ENCODE measurements at places on chromosomes 16 and 17. TPM values are rescaled to one million over a fixed set of nuclear protein-coding genes. Genes with fewer than 3 reads are reported as not detected.

GRCh38 chr16:86281421-86281820 lies 228.9 kb upstream of the FOXF1 start:
- no peak for DNase-seq
- H3K4me3 ChIP-seq, result no peak overlapping the region
- no peak overlapping the region for H3K27ac ChIP-seq
- H3K4me1 ChIP-seq, result peaks cover 18% of the 10 kb centered on the region

DNA sequence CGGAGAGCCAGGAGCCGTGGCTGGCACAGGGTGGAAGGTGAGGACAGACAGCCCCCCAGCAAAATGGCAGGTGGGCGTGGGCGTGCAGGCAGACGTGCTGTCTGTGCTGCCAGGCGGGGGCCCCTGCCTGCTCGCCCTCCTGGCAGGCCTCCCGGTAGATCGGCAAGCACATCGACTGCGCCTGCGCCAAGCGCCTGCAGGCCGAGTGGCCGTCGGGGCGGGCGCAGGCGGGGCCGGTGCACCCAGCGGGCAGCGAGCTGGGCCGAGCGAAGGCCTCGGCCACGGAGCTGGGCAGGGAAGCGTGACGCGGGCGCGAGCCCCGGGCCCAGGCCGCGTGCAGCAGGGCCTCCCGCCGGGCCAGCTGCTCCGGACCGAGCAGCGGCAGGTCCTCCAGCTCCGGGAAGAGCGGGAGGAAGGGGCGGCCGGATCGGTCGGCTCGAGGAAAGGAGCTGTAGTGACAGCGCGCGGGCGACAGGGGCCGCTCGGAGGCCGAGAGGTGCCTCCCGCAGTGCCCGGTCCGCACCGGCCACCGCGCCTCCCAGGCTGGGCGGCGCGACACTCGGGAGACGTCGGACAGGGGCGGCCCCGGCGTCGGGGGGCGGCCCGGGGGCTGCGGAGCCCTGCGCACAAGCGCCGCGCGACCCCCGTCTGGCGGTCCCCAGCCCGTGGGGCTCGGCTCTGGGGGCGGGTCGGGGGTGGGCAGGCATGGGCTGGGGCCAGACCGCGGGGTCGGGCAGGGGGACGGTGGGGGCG lies 16.9 kb downstream of the GRIN2C start:
- peaks cover 7% of the 10 kb centered on the region for H3K36me3 ChIP-seq
- peak overlapping the region; percentile 48 for H3K4me3 ChIP-seq
- no peak overlapping the region for H3K27ac ChIP-seq
- no peaks in the 10 kb centered on the region for H3K27me3 ChIP-seq
- DNase-seq, result peak; percentile 86

GRCh38 chr17:56891751-56892150 lies 22.1 kb downstream of the TRIM25 start:
- no peaks in the 10 kb centered on the region for H3K27me3 ChIP-seq
- no peak overlapping the region for H3K27ac ChIP-seq
- no peak for DNase-seq
- no peak overlapping the region for H3K4me3 ChIP-seq

DNA sequence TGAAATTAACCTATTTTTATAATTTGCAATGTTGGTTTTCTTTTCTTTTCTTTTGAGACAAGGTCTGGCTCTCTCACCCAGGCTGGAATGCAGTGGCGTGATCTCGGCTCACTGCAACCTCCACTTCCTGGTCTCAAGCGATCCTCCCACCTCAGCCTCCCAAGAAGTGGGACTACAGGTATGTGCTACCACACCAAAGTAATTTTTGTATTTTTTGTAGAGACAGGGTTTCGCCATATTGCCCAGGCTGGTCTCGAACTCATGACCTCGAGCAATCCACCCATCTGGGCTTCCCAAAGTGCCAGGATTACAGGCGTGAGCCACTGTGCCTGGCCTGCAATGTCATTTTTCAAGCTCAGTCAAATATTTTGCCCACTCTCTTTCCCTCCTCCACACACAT lies 36.0 kb downstream of the MYH11 start:
- H3K4me3 ChIP-seq, result no peak overlapping the region
- no peaks in the 10 kb centered on the region for H3K36me3 ChIP-seq
- no peak for DNase-seq
- no peak overlapping the region for H3K27ac ChIP-seq
- H3K4me1 ChIP-seq, result no peaks in the 10 kb centered on the region

GRCh38 chr17:4340914-4341615 lies 25.4 kb downstream of the UBE2G1 start:
- no peak overlapping the region for H3K27ac ChIP-seq
- peaks cover 5% of the 10 kb centered on the region for H3K36me3 ChIP-seq

DNA sequence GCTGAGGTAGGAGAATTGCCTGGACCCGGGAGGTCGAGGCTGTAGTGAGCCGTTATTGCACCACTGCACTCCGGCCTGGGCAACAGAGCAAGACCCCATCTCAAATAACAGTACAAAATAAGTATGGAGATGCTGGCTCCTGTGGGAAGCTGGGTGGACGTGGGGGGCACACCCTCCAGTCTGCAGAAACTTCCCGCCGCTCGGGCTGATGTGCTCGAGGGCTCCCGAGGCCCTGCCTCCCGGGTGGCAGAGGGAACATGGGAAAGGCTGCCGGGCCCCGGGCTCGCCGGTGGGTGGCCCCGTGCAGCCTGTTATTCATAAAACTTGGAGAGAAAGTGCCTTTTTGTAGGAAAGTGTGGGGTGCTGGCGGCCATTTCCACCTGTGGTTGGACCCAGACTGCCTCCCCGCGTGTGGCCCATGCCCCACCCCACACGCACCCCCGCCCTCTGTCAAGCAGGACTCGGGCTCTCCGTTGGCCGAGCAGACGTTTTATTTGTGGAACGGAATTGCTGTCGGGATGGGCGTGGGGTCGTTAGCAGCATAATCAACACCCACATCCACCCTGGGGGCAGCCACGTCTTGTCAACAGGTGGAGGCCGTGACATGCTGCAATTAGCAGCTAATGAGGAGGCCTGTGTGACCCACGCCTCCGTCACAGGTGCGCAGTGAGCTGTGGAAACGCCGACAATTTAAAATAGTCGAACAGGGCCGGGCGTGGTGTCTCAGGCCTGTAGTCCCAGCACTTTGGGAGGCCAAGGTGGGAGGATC lies 7.4 kb upstream of the CIAO3 start:
- no peaks in the 10 kb centered on the region for H3K4me1 ChIP-seq
- peaks cover 36% of the 10 kb centered on the region for H3K27me3 ChIP-seq
- no peak for DNase-seq
- no peak overlapping the region for H3K4me3 ChIP-seq
- H3K27ac ChIP-seq, result no peak overlapping the region

DNA sequence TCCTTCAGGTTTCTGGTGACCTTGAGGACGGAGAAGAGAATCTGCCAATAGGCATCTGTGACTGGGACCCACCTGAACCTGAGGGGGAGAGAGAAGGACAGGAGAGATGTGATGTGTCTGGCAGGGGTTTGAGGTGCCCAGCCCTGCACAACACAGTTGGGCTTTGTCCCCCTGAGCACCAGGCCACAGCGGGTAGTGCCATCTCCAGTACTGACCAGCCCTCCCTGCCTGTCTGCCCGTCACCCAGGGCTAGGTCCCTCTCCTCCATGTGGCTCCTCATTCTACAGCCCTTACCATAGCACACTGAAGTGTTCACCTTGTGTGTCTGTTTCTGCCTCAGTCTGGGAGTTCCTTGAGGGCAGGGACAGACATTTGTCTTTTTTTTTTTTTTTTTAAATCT lies 30.8 kb downstream of the NLRP1 start:
- no peaks in the 10 kb centered on the region for H3K36me3 ChIP-seq
- H3K4me3 ChIP-seq, result no peak overlapping the region
- DNase-seq, result no peak
- H3K27me3 ChIP-seq, result no peaks in the 10 kb centered on the region
- no peak overlapping the region for H3K27ac ChIP-seq

- H3K4me1 ChIP-seq, result peaks cover 15% of the 10 kb centered on the region
- no peak overlapping the region for H3K4me3 ChIP-seq
- no peaks in the 10 kb centered on the region for H3K36me3 ChIP-seq
- DNase-seq, result no peak
- H3K27ac ChIP-seq, result no peak overlapping the region
These were observed 12.4 kb upstream of the TEX19 start for GRCh38 chr17:82346342-82347300.

- H3K36me3 ChIP-seq, result no peaks in the 10 kb centered on the region
- H3K27ac ChIP-seq, result no peak overlapping the region
- peaks cover 2% of the 10 kb centered on the region for H3K27me3 ChIP-seq
- H3K4me1 ChIP-seq, result no peaks in the 10 kb centered on the region
- H3K4me3 ChIP-seq, result no peak overlapping the region
These were observed 56.5 kb downstream of the MRM1 start for GRCh38 chr17:36657763-36658490.

DNA sequence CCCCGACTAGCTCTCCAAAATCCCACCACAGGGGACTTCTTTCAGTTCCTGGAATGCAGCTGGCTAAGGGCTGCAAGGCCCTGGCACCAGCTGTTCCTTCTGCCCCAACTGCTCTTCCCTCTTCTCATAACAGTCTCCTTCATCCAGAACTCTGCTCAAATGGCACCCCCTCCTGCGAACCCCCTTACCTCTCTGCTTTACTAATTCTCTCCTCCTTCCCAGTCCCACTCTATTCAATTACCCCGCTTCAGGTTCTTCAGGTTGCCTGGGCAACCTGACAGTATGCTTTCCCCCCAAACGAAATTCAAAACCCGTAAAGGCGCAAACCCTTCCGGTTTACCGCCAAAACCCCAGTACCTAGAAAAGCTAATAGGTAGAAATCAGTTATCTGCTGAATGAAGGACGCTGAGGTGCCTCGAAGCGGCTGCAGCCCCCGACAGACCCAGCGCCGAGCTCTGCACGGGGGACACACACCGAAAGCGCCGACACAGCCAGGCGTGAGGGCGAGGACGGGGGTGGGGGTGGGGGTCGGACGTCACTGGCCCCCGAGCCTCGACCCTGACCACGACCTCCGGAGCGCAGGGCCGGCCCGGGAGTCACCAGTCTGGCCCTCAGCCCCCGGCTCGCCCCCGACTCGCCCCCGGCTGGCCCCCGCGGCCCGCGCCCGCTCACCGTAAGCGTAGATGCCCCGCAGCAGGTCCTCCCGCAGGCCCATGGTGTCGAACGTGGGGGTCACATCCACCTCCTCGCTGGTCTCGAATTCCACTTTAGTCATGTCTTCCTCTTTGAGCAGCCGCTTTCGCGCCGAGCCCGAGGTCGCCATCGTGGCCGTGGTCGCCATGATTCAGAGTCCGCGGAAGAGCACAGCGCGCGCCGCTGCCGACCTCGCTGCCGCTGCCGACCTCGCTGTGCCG lies 550 bp downstream of the EIF4A3 start:
- H3K36me3 ChIP-seq, result peaks cover 55% of the 10 kb centered on the region
- peak overlapping the region; percentile 41 for H3K27ac ChIP-seq
- H3K4me1 ChIP-seq, result peaks cover 21% of the 10 kb centered on the region
- H3K27me3 ChIP-seq, result no peaks in the 10 kb centered on the region

DNA sequence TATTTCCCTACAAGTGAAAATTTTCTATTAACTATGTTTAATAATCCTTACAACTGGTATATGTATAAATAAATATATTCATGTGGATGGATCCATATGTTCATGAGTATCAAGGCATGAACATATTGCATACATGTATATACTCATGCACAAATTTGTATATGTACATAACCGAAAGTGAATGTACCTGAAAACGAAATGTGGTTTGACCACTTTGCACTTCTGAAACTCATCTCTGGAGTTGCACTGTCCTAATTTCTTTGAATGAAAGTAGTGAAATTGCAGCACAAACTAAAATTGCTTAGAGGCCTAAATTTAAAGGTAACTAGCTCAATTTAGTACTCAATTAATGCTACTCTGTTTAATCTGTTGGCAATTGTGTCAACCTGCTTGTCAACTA lies 27.4 kb upstream of the GNAO1 start:
- no peaks in the 10 kb centered on the region for H3K4me1 ChIP-seq
- no peak overlapping the region for H3K27ac ChIP-seq
- DNase-seq, result no peak
- no peaks in the 10 kb centered on the region for H3K27me3 ChIP-seq
- no peak overlapping the region for H3K4me3 ChIP-seq

- no peak for DNase-seq
- H3K4me1 ChIP-seq, result no peaks in the 10 kb centered on the region
- H3K27me3 ChIP-seq, result no peaks in the 10 kb centered on the region
- no peak overlapping the region for H3K4me3 ChIP-seq
- H3K36me3 ChIP-seq, result no peaks in the 10 kb centered on the region
- no peak overlapping the region for H3K27ac ChIP-seq
These were observed 286.6 kb upstream of the CCL2 start for GRCh38 chr17:33968350-33969044.

DNA sequence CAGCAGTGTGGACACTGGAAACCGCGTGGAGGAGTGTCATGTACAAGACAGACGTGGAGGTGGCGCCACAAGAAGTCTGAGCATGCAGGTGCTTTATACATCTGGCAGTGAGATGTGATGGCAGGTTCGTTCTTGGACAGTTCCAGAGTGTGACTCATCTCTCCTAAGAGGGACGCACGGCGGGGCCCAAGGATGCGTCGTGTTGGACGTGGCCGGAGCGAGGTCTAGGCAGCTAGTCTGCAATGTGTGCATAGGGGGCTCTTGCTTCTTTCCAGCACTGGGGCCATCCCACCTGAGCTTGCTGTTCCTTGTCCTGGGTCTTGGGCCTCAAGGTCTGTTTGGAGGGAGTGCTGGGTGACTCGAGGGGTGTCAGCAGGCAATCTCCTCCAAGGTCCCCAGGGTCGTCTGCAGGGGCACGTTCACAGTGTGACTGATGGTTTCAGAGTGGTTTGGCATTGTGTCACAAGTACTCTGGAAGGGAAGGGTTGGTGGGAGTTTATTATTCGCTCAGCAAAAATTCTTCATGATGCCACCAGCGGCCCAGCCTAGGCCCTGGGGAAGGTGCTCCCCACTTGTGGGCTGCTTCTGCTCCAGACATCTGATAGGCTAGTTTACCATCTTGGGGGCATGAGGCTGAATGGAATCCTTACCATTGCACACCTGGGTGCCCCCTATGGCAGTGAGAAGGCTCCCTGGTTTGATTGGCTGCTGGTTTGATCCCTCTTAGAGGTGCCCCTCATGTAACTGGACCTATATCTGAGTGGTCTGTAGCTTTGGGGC lies 22.1 kb downstream of the SPACA3 start:
- H3K27ac ChIP-seq, result no peak overlapping the region
- no peak overlapping the region for H3K4me3 ChIP-seq
- no peak for DNase-seq
- H3K4me1 ChIP-seq, result peaks cover 15% of the 10 kb centered on the region
- H3K27me3 ChIP-seq, result no peaks in the 10 kb centered on the region

DNA sequence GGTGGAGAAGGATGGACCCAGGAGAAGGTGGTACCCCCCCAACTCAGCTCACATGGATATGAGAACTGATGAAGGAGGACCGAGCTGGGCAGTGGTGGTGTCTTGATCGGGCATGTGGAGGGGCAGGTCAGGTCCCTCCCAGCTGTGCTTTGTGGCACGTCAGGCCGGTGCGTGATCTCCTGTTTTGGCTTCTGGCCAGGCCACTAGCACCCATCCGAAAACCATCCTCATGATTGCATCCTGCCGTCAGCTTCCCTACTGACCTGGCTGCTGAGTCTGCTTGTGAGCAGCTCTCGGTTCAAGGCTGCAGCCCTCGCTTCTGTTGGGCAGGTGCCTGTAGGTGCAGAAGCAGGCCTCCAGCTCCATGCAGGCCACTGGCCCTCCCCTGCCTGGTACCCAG lies 53.1 kb downstream of the PLD6 start:
- H3K4me1 ChIP-seq, result peaks cover 69% of the 10 kb centered on the region
- H3K36me3 ChIP-seq, result peaks cover 90% of the 10 kb centered on the region
- DNase-seq, result no peak
- H3K27ac ChIP-seq, result 0 out of 2 replicates have a peak overlapping the region, but pooled peaks have one; percentile 92

GRCh38 chr16:27407133-27407532 lies 5.2 kb downstream of the IL21R start:
- 0 out of 2 replicates have a peak overlapping the region, but pooled peaks have one; percentile 62 for H3K27ac ChIP-seq
- peaks cover 34% of the 10 kb centered on the region for H3K4me1 ChIP-seq
- H3K36me3 ChIP-seq, result no peaks in the 10 kb centered on the region
- DNase-seq, result no peak
- H3K4me3 ChIP-seq, result no peak overlapping the region

Gene ABCC12
- not detected for total RNA-seq

Gene TOX3
- total RNA-seq, result not detected

Data from SJSA1 (cell line).